ENCODE measurements at places on chromosomes 5 and 9. TPM values are rescaled to one million over a fixed set of nuclear protein-coding genes. Genes with fewer than 3 reads are reported as not detected.
A peak's percentile ranks its signal among the peaks of the same experiment; 100 is the strongest.

The GARNL3 gene
- 18.9 TPM for polyA plus RNA-seq

DNA sequence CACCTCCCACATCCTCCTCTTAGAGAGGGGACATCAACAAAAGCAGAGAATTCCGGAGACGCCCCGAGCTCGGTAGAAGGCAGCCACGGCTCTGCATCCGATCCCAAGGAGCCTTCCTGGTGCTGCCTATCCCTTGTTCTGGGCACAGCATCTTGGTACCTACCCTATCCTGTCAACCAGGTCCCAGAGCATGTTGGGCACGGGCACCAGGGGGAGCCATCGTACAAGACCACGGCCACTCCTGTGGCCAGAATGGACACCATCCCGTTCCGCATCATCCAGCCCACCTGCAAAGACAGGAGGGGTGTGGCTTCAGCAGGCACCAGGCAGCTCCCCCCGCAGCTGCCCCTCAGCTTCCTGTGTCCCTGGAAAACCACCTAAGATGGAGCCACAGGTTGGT lies 62.7 kb upstream of the ZNF354A start:
- DNase-seq = peak; percentile 48

The CERT1 gene
- polyA plus RNA-seq = 52.0 TPM

GRCh38 chr5:119896826-119897536 lies 267.6 kb downstream of the FAM170A start:
- no peak for DNase-seq

GRCh38 chr5:2153350-2153749 lies 270.6 kb upstream of the IRX4 start:
- no peak for DNase-seq

The CDKN2B gene
- 0.40 TPM for polyA plus RNA-seq

- no peak for DNase-seq
Observed at GRCh38 chr5:80541392-80541791, 28.7 kb downstream of the ANKRD34B start.

DNA sequence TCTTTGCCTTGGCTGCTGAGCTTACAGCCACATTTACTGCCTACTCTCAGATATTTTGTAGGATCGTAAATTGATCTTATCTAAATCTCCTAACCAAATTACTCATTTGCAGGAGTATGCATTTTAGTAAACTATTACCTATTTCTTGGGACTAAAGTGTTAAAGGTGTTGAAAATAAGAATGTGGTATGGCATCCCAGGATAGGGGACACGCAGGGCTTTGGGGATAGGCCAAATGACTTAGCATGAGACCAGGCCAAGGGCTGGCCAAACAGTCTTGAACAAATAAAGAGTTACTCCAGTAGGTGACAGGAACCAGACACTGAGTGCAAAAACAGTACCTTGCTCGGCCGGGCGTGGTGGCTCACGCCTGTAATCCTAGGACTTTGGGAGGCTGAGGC lies 25.1 kb downstream of the TBC1D2 start:
- DNase-seq = no peak

DNA sequence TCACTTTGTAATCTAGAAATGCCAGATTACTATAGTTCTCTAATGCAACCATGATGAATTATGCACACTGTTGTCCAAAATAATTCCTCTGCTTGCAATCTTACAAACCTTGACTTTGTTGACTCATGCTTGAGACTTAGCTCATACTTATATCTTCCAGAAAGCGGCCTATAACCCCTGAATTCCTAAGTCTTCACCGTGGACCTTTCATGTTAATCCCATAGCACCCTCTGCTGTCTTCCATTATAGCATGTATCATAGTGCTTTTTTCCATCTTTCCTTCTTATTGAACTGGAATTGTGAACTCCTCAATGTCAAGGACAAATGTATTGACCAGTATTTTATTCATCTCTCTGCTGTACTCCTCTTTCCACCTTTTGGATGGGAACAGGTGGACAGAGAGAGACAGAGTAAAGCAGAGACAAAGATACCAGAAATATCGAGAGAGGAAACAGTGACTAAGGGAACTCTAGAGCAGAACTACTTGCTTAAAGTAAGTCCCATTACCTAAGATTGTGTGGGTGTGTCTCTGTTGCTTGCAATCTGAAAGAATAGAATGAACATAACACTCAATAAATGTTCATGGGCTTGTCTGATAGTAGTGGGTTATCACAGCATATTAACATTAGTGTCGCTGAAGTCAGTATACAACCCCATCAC lies 110.0 kb downstream of the LURAP1L start:
- no peak for DNase-seq

DNA sequence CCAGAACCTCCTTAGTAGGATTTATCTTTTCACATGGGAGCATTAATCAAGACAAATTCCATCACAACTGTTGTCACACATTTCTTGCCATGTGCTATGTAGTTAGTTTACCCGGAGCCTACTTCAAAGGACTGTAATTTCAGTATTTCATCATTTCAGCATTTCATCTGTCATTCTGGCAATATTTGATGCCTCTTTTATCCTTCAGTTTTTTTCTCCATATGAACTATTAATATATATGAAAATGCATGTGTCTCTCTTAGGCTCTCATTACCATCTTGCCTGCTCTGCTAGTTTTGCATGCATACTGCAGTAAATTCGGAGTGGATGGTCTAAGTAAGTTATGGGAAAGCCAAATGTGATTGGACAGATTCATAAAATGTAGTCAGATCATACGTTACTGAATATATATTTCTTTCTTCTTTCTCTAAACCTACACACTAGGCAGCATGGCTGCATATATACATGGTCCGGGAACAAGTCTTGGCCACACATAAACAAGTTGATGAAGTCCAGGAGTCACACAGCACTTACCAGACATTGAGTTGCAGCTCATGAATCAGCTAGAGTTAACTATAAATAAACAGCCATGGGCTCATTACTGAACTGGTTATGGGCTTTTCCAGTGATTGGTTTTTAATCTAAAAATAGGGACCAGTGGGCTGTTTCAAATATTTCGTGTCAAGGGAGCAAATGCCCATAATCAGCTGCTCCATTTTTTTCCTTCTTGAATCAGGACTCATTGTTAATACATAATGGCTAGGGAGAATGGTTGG lies 46.6 kb downstream of the SPATA31D1 start:
- no peak for DNase-seq

DNA sequence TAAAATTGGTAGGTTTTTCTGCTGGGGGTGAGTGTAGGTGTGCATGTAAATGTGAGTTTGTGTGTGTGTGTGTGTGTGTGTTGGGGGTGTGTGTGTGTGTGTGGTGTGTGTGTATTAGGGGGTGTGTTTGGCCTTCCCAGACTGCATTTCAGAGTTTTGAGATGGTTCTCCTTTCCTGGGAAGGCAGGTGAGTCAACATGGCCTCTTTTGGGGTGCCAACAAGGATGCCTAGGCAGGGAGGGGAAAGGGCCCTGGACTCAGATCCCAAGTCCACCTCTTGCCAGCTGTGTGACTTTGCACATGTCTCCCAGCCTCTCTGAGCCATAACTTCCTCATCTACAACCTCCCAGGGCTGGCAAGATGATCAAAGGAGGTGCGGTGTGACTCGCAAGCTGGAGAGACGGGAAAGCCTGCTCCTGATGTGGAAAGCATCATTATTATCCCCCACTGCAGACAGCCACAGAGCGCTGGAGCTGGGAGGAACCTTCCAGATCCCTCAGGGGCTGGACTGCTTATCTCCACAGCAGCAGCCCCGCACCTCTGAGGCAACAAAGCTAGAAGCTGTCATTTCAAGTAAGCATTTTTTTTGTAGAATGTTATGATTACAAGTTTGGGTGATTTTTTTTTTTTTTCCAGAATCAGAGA lies 63.5 kb upstream of the TBC1D2 start:
- DNase-seq = no peak

GRCh38 chr5:73823508-73823925 lies 197.5 kb downstream of the ARHGEF28 start:
- DNase-seq = no peak

GRCh38 chr5:109920736-109921135 lies 231.0 kb downstream of the MAN2A1 start:
- DNase-seq = no peak

DNA sequence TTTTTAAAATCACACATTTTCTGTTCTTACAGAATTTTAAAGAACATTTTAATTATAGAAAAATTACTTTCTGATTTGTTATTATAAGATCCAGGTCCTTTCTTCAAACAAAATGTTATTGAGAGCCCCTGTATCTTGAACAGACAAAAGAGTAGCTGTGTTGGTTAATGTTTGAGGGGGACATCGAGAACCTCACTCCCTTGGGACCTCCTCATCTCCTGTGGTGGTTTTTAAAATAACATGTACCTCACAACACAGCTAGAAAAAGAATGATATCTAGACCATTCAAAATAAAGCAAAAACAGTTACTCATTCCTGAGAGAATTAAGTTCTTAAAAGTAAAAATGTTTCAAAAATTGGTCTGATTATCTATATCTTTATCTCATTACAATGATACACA lies 54.7 kb downstream of the VCAN start:
- DNase-seq = no peak

GRCh38 chr9:133968966-133969617 lies 23.0 kb downstream of the VAV2 start:
- DNase-seq = no peak

DNA sequence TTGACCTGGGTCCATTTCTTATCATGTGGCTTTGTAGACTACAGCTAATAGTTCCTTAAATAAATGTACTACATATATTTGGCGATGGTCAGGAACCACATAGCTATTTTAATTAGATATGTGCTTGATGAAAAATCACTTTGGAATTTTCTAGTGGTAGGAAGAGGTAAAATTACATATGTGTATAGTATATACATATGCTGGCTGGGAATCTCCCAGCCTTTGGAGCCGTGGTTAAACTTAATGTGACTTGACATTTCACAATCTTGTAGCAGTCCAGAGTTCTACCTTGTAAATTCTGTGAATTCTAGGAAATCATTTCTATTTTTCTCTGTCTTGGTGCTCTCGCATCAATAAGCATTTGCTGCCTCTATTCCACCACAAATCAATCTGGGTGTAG lies 565.0 kb downstream of the DMRTA1 start:
- DNase-seq = no peak

DNA sequence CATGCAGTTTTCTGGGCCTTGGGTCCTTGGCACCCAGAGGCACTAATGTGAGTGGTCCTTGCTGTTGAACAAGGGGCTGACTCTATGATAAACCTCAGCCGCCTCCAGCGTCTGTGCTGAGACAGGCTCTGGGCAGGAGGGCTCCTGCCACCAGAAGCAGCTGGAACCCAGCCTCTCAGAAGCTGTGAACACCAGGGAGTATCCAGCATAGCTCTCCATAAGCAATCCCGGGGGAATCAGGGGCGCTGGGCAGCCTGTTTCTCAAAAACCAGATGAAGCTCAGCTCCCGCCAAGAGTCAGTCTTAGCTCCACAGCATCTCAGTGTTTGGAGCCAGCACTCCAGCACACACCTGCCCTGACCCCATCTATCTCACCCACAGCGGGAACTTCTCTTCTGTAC lies 170.2 kb downstream of the HSPA4 start:
- DNase-seq = no peak

DNA sequence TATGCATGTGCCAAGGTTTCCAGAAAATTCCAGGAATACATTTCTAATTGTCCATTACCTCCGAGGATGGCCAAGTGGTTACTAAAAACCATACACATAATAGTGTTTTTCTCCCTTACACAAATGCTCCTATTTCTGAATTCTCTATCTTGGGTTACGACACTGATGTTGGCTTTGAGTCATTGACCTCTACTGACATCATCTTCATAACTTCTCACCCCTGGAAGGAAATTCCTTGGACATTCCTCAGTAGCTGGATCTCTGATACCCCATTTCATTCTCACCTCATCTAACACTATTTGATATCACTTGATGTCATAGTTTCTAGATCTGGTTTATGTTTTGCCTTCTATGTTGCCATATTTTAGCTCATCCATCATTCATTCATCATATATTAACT lies 287.2 kb downstream of the CTNND2 start:
- DNase-seq = no peak

- no peak for DNase-seq
Observed at GRCh38 chr9:14406463-14406862, 92.5 kb upstream of the NFIB start.
